ENCODE measurements at places on chromosomes 3 and 15. TPM values are rescaled to one million over a fixed set of nuclear protein-coding genes. Genes with fewer than 3 reads are reported as not detected.

DNA sequence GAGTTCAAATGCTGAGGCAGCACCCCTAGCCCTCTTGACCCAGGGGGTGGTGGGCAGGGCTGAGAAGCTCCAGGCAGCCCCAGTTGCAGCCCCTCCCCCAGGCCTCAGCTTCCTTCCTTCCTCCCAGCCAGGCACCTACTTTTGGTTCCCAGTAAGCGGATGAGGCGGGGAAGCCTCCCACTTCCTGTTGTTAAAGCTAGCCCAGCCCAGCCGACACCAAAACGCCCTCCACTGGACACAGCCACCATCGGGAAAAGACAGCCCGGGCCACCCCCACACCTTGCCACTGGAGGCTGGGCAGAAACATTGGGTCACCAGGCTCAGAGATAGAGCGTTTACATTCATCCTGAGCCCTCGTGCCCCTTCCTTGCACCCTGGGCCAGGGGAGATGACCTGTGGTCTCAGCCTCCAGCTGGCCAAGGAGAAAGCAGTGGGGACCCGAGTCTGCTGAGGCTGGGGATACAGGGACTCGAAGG is 3.5 kb downstream of the DUSP7 start:
- peak; percentile 17 for DNase-seq

DNA sequence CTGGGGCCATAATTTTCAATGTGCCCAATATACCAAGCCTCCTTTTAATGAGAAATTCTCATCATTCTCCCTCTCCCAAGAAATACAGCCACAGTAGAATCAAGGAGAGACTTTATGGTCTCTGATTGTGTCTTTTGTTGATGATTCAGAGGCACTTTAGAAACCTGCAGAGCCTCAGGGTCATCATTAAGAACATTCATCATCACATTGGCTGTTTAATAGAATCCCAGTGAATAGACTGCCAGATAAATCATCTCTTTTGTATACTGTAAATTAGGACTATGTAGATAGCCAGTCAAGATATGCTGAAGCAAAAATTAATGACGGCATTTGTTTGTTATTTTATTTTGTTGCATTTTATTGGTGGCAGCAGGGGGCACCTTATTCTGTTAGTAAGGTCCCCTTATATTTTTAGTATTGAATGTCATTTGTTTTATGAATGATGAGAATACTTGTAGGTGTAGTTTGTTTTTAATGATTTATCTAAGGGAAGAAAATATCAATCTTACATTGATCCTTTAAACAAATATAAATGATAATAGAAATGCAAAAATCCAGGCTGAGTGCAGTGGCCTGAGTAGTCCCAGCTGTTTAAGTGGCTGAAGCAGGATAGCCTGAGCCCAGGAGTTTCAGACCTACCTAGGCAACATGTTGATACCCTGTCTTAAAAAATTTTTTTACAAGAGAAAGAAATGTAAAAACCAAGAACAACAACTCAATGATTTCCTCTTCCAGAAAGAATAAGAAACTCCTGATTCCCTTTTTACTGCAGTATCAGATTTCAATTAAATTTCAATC is 138.8 kb downstream of the ZBBX start:
- no peak for DNase-seq

- no peak for DNase-seq
Measured at GRCh38 chr15:55247311-55247710, 42.3 kb downstream of the RAB27A start.

DNA sequence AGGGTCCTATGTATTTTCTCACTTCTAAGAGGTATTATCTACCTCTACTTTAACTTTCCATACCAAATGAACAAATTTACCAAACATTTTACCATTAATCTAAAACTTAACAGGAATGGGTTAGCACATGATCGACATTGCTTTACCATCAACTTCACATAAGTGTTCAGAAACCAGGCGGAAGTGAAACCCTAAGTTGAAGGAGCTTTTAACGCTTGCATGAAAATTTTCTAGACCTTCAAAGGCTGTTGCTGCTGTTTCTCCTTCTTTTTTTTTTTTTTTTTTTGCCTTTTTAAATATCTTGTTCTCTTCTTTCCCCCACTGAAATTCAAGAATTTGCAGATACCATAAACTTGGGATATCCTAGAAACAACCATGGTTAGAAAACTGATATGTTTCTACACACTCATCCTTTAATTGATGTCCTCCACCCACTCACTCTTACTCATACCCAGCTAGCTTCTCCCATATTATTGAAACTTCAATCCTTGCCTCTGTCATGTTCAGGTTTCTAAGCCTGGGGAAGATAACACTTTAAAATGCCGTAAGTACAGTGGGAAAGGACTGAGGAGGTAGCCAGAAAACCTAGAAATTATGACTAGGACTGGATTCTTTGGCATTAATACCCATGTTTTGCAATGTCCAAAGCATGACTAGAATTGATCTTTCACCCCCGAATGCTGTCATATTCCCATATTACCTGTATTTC is 24.7 kb downstream of the MYO5A start:
- DNase-seq = no peak

DNA sequence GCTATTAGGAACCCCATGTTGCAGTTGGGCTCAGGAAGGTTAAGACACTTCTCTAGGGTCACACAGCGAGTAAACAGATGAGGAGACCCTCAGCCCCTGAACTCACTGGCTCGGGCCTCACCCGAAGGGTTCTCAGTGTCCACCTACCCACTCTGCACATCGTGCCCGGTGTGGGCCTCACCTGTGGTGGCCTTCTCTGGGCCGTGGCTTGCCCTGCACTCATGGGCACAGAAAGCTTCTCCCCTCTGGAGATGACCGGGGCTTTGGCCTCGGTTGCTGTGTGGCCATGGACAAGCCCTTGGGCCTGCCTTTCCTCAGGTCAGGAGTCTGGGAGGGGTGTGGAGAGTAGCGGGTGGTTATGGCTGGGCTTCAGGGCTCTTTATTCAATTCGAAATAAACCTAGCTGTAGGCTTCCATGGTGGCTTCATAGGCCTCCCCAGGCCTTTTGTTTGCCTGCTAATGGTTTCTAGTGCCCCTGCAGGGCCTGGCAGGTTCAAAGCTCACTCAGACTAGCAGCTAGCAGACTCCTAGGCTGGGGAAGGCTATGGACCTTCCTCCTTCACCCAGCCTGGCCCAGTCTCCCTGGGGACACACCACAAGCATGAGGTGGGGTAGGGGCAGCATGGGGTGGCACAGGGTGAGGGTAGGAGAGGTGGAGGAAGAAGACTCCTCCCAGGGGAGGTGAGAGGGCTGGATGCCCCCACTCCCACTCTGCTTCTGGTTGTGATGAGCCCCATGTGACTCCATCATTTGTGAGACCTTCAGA is 103.1 kb downstream of the LINGO1 start:
- no peak for DNase-seq

GRCh38 chr3:103077910-103078309 is 643.1 kb downstream of the ZPLD1 start:
- no peak for DNase-seq

DNA sequence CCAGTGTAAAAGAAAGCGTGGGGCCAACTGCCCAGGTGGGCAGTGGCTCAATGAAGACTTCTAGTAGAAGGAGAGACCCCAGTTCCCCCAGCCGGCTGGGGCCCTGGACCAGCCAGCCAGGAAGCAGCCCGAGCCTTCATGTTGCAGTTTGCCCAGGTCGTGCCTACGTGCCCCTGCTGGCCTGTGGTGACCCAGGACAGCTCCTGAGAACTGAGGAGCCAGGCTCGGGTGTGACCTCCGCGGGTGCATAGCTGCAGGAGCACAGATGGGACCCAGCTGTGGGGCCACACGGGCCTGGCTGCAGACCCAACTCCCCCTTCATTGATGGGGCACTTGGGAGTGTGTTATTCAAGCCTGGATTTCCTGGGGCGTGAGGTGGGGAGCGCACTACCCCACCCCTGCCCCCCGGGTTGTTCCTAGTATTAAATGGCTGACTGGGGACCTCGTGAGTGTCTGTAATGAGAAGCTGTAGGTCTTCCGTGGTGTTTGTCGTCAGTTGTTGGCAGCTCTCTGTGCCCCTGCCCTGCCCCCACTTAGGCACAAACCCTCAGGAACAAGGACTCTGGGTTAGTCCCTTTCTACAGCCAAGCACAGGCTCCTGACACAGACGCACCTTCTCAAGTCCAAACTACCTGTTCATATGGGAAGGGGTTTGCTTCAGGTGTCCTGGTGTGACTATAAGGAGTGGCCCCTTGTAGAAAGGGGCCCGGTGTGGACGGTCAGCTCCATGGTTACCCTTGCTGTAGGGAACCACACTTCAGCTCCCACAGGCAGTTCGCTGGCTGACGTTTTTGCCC is 39.1 kb downstream of the IDH2 start:
- DNase-seq = no peak

PIK3CB gene
- total RNA-seq = 15.3 TPM

- DNase-seq = peak; percentile 85
Measured at GRCh38 chr3:117019082-117019713, 309.6 kb downstream of the TUSC7 start.

DNA sequence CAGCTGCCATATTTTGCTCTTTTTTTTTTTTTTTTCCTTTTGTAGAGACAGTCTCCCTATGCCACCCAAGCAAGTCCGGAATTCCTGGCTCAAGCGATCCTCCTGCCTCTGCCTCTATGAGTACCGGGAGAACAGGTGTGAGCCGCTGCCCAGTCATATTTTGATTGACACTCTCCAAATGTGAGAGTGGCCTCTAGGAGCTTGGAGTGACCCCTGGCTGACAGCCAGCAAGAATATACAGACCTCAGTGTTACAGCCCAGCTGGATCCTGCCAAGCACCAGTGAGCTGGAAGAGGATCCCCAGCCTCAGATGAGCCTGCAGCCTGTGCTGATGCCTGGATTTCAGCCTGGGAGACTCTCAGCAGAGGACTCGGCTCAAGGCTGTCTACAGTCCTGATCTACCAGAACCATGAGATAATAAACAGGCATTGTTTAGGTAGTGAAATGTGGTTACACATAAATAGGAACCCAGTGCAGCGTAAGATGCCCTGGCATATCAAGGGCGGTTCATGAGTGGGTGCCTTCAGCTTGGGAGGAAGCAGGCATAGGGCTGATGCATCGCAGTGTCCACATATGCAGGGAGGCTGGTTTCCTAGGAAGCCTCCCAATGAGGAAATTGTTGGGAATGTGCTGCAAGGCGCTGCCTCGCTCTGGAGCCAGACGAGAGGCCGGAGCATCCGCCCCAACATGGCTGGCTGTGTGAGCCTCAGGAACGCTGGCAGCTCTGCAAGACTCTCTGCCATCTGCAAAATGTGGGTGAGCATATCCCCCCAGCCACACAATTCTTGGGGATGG is 38.9 kb upstream of the ATP10A start:
- DNase-seq = no peak

DNA sequence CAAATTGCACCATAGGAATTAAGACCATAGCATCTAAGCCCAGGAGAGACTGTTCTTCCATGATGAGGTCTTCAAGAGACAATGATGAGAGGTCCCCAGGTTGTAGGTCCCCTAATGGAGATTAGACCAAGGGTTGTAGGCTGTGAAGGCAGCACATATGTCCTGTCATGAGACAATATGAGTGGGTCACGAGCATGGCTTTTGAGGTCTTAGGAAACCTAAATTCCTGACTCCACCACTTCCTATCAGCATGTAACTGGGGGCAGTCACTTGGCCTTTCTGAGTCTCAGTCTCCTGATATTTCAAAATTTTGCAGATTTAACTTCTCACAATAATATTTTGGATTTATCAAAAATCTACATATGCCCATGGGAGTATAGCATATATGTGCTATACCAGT is 31.3 kb downstream of the STAC start:
- DNase-seq = no peak

GRCh38 chr3:157859541-157859940 is 246.7 kb downstream of the SHOX2 start:
- DNase-seq = no peak

GRCh38 chr3:31124373-31124772 is 229.9 kb upstream of the GADL1 start:
- no peak for DNase-seq

TARS3 gene
- 9.7 TPM for total RNA-seq

GRCh38 chr15:52559575-52559974 is 9.3 kb downstream of the ARPP19 start:
- DNase-seq = no peak

DNA sequence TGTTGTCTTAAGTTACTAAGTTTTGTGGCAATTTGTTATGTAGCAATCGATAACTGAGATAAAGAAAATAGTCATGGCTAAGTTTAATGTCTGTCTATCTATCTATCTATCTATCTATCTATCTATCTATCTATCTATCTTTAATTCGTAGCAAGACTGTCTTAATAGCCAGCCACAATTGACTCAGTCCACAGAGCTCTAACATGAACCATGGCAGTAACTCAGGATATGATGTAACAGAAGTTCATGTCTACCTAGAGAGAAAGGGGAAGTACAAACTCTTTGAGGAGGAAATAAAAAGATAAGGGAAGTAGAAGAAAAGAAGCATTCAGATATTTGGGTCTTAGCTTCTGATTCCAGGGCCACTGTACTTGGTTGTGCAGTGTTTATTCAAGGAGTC is 61.5 kb upstream of the FNDC3B start:
- DNase-seq = peak; percentile 85

GOLGA8H gene
- total RNA-seq = 1.6 TPM
